NCI-H2171 (cell line): ENCODE measurements at places on chromosomes 2 and 18.

GRCh38 chr2:191622374-191623320 lies 55.3 kb upstream of the NABP1 start:
- no peak for DNase-seq

- no peak for DNase-seq
Observed at GRCh38 chr18:7623681-7624080, 56.6 kb downstream of the PTPRM start.

DNA sequence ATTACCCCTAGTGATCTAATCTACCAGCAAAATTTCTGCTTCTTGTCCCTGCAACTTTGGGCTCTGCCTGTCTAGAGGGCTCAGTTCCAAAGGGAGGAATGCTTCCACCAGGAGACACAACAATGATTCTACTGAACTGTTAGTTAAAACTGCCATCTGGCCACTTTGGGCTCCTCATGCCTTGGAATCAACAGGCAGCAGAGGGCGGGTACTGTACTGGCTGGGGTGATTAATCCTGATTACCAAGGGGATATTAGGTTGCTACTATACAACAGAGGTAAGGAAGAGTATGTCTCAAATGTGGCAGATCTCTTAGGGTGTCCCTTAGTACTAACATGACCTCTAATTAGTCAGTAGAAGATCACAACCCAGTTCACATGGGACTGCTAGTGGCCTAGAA lies 21.4 kb downstream of the HADHA start:
- DNase-seq = peak; percentile 3

- no peak for DNase-seq
Observed at GRCh38 chr2:85663594-85664565, 4.1 kb downstream of the SFTPB start.

DNA sequence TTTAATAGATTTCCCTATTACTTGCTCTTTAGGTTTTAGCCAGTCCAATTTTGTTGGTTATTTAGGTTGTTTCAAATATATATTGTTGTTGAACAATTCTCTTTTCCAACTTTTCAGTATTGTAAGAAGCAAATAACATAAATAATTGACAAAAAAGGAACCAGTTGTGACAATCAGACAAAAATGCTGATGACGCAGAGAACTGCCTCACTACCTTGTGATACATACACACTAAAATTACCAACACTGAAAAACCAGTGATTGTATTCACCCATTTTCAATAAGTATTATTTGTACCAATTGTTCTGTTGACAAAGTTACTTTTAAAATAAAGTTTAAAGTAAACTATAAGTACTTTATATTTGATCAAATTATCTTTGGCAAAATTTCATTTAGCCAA lies 43.1 kb upstream of the NABP1 start:
- DNase-seq = no peak

DNA sequence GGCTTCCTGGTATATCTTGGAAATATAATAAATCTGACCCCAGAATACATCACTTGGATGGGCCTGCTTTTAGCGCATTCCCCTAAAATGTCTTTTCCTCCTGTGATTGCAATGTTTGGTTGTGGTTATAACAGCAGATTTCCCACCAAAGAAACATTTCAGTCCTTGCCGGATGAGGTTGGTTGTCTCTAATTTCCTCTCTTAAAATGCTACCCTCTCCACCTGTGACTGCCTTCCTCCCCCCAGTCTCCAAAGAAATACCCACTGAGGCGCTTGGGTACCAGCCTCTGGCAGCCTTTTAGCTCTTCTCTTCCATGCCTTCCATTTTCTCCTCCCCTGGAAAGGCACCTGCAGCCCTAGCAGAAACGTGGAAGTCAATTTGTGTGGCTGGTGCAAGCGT lies 102.1 kb upstream of the SIX3 start:
- no peak for DNase-seq

- peak; percentile 26 for DNase-seq
Observed at GRCh38 chr2:219772103-219772635, 144.7 kb downstream of the SLC4A3 start.

DNA sequence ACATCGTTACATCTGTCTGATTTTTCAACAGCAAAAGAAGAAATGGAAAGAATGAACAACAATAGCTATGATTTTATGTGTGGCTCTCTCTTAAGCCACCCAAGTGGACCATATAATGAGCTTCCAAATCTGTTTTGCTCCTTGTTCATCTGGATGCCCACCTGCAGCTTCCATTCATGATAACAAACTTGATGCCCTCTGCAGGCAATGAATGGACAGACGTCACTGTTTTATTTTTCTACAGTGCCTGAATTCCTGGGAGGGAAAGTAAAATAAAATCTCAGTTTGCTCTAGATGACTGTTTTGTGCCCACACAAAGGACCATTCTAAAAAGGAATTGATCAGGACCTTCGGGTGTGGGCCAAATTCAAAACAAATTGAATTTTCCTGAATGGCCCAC lies 5.0 kb downstream of the MREG start:
- no peak for DNase-seq

DNA sequence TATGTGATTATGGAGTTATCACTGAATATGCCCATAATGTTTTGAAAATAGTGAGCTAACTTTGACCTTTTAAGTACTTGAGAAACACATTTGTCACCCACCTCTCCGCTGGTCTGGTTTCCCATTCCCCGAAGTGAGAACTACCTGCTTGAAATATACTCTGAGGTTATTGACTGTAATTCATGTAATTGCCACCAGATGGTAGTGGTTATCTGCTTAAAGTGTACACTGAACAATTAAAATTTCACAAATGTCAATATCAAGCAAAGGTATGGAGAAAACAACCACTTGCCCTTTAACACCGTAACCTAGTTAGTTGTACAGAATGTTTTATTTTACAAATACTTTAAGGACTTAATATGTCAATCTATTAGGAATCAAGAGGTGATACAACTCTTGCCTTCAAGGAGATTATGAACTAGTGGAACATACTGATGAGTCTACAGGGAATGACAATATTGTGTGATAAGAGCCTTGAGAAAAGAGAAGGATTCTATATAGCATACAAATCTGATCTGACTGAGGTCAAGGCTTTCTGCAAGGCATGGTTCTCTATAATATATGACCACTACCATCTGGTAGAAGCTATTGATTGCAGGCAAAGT lies 316.8 kb upstream of the KCNH7 start:
- no peak for DNase-seq

DNA sequence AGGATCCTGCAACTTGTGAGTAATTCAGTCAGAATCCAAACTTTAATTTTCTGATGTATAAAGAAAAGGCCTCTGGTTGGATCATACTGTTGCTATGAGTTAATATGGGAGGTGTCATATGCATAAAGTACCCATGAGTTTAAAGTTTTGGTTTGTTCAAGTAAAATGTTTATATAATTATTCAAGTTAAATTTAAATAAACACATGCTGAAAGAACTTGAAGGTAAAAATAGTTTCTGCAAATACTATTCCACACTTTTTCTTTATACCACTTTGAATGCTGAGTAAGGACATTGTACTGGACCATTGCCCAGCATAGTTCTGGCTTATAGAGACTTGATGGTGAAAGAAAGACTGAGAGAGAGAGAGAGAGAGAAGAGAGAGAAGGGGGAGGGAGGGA lies 30.7 kb downstream of the PKP4 start:
- DNase-seq = no peak

GRCh38 chr2:229831805-229832509 lies 89.9 kb downstream of the TRIP12 start:
- no peak for DNase-seq

DNA sequence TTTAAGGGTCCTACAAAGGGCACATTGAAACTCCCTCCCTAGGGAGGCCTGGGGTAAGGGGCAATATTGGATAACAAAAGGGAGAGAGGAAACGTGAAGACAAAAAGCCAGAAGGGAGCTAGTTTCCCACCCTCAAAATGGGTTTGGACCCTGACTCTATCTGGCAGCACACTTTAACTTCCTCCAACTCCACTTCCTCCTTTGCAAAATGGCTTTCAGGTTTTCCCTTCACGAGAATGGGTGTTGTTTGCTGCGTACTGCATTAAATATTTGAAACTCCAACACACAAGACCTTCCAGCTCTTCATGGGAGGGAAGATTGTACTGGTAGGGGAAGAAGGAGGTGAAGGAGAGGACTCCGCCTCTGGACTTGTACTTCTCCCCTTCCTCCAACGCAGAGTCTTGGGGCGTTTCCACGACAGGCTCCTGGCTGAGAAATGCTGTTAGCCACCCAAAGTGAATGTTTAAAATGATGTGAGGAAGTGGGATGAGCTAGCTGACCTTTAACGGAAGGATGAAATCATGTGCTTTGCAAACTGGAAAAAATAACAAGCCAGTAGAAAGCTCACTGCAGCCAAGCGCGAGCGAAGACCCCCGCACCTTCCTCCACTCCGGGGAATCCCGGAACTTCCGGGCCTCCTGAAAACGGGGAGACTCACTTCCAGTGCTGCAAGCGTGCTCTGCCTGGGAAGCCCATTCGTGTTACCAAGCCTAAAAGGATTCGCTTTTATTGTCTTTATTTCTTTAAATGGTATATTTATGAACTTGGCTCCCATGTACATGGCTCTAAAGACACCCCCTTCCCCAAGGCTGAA lies 85.6 kb downstream of the VIT start:
- DNase-seq = no peak

DNA sequence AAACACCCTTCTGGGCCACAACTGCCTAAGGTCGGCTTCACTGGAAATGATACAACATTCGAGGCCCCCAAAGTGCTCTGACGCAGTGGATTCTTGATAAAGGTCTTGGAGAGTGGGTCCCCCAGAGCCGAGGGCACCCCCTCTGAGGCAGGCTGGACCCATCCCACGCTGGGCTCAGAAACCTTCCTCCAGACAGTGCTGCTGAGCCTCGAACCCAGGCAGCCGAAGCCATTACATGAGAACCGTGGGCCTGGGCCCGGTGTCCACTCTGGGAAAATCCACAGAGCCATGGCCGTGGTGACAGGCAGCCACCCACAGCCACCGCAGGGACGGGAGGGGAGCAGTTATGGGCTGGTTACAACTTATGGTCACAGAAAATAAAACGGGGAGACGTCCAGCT lies 81.4 kb upstream of the ID2 start:
- no peak for DNase-seq

DNA sequence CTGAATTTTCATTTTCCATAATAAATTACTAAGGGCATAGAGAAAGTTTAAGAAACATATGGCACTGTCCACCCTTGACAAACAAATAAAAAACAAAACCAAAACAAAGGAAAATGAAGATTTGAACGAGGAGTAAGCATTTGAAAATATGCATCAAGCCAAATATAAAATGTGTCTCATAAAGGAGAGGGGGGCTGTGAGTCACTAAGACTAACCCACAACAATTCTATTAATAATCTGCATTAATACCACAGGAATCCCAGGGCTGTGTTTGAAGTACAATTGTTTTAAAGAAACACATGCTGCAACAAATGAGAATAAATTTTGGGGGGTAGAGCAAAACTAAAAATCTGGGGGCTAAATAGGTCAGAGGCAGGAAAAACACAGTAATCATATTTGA lies 53.8 kb upstream of the STK17B start:
- no peak for DNase-seq

- no peak for DNase-seq
Observed at GRCh38 chr2:210442457-210442856, 34.1 kb downstream of the LANCL1 start.

GRCh38 chr2:211457325-211457724 lies 900.9 kb downstream of the CPS1 start:
- DNase-seq = no peak

DNA sequence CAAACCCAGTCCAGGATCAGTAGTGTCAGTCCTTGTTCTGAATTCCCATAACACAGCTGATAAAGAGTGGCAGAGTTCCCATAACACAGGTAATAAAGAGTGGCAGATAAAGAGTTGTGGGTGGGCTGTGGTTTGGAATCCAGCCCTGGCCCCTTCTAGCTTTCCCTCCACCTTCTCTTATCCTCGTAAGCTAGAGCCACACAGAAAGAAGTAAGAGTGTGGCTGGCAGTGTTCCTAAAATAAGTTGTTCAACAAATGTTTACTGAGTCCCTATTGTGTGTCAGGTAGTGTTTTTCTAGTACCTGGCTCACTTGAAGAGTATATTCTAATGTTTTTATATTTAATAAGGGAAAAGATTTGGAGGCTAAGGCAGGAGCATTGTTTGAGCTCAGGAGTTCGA lies 65.0 kb upstream of the BCL2L11 start:
- no peak for DNase-seq

DNA sequence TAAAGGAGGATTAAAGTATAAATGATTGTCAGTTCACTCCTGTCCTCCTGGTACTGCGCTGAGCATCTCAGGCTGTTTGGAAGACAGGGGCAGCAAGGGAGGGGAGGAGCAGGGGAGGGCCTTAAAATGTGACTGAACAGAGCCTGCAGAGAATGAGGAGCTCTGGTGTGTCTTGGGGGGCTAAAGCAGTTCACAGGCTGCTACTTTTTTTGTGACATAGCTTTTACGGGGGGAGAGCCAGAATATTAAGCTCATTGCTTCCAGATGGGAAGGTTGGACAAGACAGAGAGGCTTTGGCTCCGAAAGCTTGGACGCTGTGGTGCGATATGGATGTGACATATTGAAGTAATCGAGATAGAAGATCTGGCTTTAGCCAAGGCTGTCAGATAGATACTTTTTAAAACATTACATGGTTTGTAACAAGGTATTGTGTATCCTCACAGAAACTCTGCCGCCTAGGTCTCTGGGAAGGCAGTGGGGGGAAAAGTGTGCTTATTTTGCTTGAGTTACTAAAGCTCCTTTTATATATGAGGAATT lies 40.5 kb downstream of the RDH14 start:
- DNase-seq = no peak

DNA sequence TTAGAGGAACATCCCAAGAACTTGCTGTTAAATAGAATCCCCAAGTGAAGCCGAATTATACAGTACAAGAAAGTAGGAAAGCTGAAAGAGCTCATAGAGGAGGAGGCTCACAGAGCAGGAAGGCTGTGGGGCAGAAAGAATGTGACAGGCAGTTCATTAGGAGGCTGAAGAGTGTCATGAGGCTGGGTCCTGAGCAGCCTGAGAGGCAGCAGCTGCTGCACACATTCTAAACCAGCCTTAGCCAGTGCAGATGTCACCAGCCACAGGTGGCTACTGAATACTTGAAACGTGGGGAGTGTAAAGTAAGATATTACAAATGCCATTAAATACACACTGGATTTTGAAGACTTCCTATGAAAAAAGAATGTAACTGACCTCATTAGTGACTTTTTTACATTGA lies 490.2 kb upstream of the KLHL29 start:
- DNase-seq = peak; percentile 63

GRCh38 chr18:24560511-24560981 lies 100.1 kb downstream of the HRH4 start:
- DNase-seq = no peak

DNA sequence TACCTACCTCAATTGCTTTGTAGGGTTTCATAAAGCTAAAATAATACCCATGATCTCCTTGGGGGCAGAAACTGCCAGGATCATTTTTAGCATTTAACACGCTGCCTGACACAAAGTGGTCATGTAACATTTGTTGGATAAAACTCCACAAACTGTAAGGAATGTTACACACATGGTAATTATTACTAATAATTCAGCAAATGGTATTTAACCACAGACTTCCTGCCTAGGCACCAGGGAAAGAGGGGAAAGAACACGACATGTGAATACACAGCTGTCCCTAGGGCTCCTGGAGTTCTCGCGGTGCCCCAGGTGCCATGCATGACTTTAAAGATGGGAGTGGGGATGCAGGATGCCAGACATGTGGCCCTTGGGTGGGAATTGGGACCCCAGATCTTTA lies 43.5 kb downstream of the ASAP2 start:
- no peak for DNase-seq

GRCh38 chr2:27494284-27494943 lies 586 bp downstream of the FNDC4 start:
- no peak for DNase-seq

GRCh38 chr2:179511105-179511789 lies 246.6 kb upstream of the SESTD1 start:
- DNase-seq = no peak
